Calu3 (cell line): ENCODE measurements at places on chromosomes 4 and X.

DNA sequence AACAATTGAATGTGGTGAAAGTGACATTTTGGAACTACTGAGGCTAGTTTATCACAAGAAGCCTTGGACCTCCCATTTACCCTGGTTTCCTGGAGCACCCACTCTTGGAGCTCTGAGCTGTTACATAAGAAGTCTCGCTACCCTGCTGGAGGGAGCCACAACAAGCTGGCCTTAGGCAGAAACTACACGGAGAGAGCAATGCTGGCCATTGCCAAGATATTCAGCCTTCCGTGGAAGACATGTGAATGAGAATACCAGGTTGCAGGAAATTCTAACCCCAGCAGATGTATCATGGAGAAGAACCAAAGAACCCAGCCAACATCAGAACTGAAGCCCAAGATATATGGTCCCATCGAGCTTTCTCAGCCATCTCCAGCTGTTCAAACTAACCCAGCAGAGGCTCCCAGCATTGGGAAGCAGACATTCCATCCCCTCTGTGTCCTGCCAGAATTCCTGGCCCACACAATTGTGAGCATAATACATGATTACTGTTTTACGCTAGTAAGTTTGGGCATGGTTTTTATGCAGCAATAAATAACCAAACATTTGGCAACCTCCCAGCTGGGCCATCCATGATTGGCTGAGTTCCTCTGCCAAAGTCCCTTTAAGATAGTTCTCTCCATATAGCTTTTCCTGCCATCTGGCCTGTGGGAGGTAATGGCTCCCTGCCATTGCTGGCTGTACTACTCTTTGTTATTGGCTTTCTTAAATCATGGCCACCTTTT lies 17.9 kb upstream of the PDE5A start:
- no peak for DNase-seq

GRCh38 chr4:71694961-71695360 lies 88.9 kb downstream of the GC start:
- no peak for DNase-seq

GRCh38 chrX:55357236-55357635 lies 92.5 kb upstream of the PAGE3 start:
- DNase-seq, result no peak

- DNase-seq, result no peak
Observed at GRCh38 chr4:38954727-38955126, 77.5 kb downstream of the TMEM156 start.

DNA sequence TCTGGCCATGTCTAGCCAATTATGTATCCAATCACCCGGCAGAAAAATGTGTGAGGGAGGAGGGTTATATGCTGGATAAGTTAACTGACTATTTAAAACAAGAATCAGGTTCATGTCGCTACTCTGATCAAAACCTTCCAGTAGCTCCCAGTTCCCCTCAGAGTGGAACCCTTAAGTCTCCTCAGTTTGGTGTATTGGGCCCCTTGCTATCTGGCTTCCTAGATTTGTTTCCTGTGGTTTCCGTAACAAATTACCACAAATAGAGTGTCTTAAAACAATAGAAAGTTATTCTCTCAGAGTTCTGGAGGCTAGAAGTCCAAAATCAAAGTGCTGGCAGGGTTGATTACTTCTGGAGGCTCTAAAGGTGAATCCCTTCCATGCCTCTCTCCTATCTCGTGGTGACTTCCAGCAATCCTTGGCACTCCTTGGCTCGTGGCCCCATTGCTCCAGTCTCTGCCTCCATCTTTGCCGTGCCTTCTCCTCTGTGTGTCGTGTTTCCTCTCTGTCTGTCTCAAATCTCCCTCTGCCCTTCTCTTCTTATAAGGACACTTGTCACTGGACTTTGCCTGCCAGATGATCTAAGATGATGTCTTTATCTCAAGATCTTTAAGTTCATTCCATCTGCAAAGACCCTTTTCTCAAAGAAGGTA lies 10.5 kb upstream of the ENPP6 start:
- DNase-seq, result no peak

GRCh38 chr4:95358421-95358820 lies 190.4 kb downstream of the UNC5C start:
- DNase-seq, result no peak

DNA sequence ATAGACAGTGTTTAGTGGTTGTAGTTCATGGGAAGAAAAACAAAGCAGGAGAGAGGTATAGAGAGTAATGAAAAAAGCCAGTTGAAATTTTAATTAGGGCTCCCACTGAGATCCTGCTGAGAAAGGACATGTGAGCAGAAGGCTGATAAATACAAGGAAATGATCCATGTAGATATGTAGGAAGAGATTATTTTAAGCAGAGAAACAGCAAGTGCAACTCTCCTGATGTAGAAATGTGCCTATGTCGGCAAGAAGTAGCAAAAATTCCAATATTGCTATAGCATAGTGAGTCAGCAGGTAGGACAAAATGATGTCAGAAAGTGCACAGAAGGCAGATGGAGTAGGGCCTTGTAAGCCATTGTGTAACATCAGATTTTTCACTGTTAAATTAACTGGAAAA lies 1027.3 kb downstream of the PCDH18 start:
- no peak for DNase-seq

DNA sequence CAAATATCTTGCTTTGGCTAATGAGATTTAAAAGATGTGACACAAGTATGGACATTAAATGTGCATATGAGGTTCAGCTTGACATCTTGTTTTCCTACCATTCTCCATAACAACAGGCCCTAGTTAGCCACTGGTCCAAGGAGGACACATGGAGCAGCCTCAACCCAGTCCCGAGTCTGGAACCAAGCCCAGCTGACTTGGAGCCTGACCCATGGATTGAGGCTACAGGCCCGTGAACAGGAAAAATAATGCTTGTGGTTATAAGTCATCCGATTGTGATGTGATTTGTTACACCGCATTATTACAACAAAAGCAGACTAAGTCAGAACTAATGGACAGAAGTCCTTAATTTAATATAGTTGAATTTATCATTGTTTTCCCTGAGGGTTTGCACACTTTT lies 123.2 kb upstream of the BANK1 start:
- no peak for DNase-seq

- no peak for DNase-seq
Observed at GRCh38 chr4:87375719-87376291, 15.2 kb downstream of the HSD17B11 start.

GRCh38 chr4:37867102-37867501 lies 23.8 kb upstream of the TBC1D1 start:
- no peak for DNase-seq
